Iris pigment epithelial cell (primary cell): ENCODE measurements at places on chromosomes 6 and 20.

GRCh38 chr20:63133481-63134091, 82.3 kb downstream of the YTHDF1 start:
- no peak for DNase-seq

DNA sequence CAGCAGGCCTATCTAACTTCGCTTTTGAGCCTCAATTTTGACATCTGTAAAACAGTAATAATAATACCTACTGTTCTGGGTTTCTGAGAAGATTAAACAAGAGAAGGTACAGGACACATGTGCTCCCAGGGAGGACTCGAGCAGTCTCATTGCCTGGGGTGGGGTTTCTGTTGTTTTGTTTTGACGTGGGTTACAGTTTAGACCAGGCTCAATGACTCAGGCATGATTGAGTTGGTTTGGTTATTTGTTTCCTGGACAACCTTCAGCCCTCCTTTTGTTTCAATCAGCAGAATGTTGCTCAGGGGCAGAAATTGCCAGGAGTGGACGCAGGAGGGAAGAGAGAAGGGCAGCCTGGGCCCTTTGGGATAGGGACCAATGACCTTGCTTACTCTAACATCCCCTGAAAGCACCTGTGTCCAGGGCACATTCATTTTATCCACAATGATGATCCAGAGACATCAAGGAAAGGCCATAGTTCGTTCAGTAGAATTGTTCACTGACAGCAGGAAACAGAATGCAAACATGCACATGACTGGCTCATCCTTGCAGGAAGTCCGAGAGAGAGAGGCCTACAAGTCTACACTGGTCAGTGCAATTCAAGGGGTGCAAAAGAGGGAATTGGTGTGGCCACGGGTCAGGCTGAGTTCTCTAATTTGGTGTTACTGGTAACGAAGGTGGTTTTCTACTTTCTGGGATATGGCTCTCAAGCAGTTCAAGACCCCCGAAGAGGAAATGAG, 74.5 kb upstream of the MRPS10 start:
- peak; percentile 78 for DNase-seq

DNA sequence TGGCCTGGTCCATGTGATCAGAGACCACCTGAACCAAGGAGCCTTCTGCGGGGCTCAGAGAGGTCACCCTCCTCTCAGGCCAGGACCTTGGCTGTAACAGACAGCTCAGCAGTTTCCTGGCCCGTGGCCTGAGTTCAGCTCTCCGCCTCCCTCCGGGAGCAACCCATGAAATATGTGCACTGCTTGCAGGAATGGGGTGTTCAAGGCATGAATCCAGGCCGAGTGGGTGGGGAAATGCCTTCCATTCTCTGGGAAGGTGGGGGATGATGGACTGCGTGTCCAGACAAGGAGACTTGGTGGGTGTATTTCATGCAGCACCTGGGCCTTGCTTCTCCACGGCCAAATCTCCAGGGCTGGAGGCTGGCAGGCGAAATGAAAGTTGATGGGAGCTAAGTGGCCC, 46.0 kb downstream of the SIRPA start:
- DNase-seq = peak; percentile 11

DNA sequence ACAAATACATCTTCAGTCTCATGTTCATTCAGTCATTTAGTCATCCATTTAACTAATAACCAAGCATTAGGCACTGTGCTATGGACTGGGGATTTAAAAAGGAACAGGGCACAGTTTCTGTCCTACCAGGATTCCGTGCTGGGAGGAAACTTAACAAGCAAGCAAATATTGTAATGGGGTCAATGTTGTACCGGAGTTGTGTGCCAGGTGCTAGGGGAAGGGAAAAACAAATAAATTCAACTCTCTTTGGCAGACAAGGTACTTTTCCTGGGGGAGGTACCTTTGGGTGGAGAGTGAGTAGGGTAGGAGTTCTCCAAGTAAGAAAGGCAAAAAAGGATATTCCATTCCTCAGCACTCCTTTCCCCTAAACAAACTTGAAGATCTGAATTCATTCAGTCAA, 90.3 kb downstream of the OLIG3 start:
- DNase-seq = no peak

DNA sequence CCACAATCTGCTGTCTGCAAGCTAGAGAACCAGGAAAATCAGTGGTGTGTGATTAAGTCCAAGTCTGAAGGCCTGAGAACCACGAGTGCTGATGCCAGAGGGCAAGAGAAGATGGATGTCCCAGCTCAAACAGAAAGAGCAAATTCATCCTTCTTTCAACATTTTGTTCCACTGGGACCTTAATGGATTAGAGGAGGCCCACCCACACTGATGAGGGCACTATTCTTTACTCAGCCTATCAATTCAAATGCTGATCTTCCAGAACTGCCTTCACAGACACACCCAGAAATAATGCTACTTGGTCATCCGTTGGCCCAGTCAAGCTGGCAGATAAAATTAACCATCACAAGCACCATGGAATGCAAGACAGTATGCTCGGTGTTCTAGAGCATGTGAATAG, 226.6 kb upstream of the SASH1 start:
- no peak for DNase-seq

DNA sequence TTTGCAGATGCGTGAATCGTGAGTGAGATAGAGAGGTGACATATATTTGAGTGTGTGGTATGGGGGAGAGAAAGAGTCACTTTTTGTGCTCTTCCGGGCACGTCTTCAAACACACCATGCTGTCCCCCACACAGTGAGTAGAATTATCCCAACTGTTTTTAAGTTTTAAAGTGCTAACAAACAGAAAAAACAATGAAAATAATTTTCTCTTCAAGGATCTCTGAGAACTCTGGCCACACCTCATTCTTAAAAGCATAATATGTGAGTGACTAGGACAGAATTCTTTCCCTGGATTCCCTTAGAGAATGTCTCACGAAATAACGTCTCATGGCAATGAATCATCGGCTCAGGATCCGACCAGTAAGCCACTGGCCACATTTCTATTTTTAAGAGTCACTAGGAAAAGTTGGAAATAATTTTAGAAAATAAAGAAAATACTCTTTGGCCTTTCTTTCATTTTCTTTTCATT, 235.7 kb upstream of the ZNF217 start:
- peak; percentile 97 for DNase-seq
